Breast epithelium (tissue), 4 donors: ENCODE measurements at places on chromosomes 12 and 14. TPM values are rescaled to one million over a fixed set of nuclear protein-coding genes. Genes with fewer than 3 reads are reported as not detected.

- DNase-seq = no peak
Measured at GRCh38 chr14:39621223-39621622, 189.0 kb upstream of the FBXO33 start.

- no peak for DNase-seq
Measured at GRCh38 chr14:71060825-71061455, 153.7 kb downstream of the PCNX1 start.

DNA sequence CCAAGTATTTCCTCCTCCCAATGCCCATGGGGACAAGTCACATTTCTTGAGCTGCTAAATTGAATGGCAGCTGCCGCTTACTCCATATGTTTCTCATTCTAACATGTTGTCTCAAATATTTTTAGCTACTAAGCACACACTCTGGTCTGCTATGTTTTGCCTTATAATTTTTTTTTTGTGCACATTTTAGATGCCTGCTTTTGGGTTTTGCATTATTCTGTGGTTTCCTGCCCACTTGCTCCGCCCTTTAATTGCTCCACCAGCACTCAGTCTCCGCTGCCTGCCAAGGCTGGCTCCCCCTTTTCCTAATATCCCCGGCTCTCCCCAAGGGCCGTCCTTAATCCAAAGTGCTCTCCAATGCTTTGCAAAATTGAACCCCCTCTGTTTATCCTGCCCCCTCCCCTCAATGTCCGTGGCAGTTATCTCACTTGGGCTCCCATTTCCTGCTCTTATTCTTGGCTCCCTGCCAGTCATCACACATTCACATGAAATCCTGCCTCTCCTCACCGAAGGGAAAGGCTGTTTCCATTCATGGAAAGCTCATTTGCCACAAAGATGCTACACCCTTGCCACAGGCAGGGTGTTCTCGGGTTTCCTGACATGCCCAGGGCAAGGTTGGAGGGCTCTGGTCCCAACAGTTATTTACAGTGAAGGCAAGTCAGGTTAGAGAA is 79.4 kb downstream of the C12orf75 start:
- no peak for DNase-seq

Gene NR1H4
- not detected for total RNA-seq

Gene SYNDIG1L
- total RNA-seq = 1.0 TPM

Gene PTPRR
- total RNA-seq = 0.98 TPM

Gene DUSP16
- 10.9 TPM for total RNA-seq

Gene CCDC175
- not detected for total RNA-seq

- DNase-seq = no peak
Measured at GRCh38 chr14:68977180-68977717, 1.9 kb downstream of the ACTN1 start.

DNA sequence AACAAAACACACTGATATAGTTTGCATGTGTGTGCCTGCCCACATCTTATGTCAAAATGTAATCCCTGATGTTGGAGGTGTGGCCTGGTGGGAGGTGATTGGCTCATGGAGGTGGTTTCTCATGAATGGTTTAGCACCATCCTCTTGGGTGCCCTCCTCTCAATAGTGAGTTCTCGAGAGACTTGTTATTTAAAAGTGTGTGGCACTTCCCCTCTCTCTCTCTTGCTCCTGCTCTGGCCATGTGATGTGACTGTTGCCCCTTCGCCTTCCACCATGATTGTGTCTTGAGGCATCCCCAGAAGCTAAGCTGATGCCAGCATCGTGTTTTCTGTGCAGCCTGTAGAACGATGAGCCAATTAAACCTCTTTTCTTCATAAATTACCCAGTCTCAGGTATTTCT is 454.1 kb upstream of the DCN start:
- no peak for DNase-seq

GRCh38 chr14:78173346-78174035 is 3.3 kb downstream of the NRXN3 start:
- DNase-seq = no peak

Gene TMEM132D
- not detected for total RNA-seq

Gene OLR1
- 17.1 TPM for total RNA-seq

DNA sequence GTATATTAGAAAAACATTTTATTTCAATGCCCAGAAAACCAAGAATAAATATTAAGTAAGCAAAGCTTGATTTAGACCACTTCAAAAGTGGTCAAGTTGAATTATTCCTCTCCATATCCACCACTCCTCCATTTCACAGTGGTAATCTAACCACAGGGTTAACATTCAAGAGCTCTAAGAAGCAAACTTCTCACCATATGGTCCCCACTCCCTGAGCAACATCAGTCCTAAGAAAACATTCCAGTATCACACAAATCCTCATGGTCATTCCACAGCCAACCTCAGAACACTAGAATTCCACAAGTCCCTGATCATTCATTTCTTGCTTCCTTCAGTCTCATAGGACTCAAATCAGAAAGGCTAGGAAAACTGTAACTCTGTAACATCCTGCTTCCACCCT is 47.9 kb downstream of the ST8SIA1 start:
- no peak for DNase-seq

DNA sequence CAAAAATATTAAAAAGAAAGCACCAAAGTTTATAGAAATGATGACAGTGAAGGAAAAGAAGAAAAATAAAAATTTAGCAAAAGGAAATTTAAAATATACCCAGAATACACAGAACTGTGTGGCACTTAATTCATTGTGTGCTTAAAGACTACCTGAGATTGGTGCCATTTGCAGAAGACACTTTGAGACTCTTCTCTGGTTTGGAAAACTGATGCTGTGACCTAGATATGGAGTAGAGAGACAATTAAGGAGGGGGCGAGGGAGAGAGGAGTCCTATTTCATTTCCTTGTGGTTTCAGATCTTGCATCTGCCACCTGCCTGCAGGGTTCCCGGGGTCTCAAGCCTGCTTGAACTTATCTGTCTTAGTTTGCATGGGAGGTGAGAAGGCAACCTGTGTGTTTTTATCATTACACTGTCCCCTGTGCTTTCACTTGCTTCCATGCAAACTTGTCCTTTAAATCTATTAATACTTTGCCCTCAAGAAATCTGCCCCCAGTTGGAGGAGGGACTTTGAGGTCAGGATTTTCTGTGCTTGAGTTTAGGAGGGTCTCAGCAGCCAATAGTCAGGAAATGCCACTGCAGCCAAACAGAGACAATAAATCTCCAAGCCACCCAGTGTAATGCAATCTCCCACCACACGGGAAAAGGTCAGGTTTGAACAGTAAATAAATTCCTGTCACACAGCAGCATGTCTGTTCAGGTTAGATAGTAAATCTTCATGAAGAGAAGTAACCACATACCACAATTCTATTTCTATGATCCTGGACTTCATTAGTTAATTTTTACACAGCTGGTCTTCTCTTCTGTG is 119.4 kb downstream of the CAND1 start:
- DNase-seq = no peak

GRCh38 chr12:31928246-31929026 is 30.8 kb upstream of the RESF1 start:
- no peak for DNase-seq

Gene TAS2R42
- total RNA-seq = not detected

DNA sequence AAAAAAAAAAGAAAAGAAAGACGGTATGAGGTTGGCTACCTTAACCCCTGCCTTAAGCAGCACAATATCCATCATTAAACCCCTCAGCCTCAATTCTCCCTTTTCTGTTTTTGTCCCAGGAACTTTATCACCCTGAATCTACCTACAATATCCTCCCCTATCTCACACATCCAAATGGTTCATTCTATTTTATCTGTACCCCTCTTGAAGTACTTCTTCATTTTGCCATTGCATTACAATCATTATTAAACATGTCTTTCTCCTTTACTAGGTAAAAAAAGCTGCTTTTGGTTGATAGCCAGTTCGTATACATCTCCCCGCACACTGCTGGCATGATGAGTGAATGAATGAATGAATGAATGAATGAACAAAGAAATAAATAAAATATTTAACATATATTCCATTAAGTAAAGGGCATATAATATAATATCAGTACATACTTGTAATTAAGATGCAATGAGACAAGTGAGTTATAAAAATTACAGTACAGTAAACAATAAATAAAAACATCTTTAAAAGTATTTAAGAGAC is 364 bp upstream of the GPR65 start:
- no peak for DNase-seq

Gene NEUROD4
- not detected for total RNA-seq

GRCh38 chr12:43692064-43692463 is 66.5 kb downstream of the PUS7L start:
- no peak for DNase-seq

GRCh38 chr12:1926251-1926657 is 7.8 kb upstream of the CACNA2D4 start:
- no peak for DNase-seq

Gene GPR68
- total RNA-seq = 0.66 TPM

DNA sequence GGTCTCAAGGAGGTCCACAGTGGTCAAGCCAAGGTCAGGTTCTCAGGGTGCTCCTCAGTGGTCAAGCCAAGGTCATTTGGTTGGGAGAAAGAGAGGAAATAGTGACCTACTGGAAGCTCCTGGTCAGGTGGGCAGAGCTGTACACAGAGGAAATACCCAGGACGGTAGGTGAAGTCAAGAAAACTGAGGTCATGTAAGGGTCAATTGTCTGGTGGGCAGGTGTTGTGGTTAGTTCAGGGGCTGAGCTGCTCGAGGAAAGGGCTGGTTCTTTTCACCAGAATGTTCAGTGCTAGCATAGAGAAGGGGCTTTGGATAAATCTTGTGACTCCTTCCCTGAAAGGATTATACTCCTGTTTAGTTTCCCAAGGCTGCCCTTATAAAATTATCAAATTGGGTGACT is 540.5 kb downstream of the VRK1 start:
- DNase-seq = no peak

Gene P2RX7
- total RNA-seq = 3.8 TPM

DNA sequence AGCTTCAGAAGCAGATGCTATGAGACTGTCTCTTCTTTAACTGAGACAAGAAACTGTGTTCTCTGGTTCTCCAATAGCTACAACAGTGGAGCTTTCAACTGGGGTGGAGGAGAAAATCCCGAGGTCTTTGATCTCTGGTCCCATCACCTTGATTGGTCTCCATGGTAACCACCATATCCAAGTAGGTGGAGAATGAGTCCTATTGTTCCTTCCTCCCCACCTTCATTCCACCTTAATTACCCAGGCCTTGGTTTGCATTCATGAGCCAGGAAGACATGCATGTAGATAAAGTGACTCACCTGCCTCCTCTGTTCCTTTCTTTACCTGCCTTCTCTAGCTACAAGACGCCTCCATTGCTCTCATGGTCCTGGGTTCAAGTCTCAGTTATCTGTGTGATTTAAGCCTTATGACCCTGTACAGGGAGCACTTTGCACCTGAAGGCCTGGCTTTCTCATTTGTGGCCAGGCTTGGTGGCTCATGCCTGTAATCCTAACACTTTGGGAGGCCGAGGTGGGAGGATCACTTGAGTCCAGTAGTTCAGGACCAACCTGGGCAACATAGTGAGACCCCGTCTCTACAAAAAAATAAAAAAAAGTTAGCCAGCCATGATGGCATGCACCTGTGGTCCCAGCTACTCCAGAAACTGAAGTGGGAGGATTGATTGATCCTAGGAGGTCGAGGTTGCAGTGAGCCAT is 157.7 kb upstream of the TBX3 start:
- DNase-seq = no peak

DNA sequence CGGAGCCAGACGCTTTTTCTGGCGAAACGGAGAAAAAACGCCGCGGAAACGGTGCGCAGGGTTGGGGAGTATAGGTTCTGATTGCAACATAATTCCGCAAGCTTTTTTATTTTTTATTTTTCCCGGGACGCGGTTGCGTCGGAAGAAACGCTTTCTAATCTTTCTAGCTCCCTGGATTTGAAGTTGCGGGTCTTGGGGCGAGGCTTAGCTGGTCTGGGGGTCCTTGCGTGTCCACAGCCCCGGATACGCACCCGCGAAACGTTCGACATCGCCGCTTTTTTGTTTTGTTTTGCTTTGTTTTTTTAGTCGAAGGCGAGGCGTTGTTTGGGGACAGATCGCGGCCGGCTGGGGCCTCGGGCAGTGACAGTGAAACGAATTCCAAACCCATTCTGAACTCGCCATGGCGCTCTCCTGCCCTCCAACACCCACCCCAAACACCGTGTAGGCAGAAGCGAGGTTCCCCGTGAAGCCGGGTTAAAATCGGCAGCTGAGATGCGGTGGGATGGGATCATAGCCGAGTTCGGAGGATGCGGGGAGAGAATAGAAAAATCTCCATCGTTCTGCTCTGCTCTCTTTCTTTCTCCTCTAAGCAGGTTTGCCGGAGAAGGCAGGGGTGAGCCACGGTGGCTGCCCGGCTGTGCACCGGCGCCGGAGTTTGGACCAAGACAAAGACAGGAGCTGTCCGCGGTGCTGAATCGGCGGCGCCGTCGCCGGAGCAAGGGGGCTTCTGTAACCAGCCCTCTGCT is 8.1 kb upstream of the LHX5 start:
- DNase-seq = no peak

Gene HOXC4
- total RNA-seq = 1.8 TPM

- no peak for DNase-seq
Measured at GRCh38 chr12:56188131-56188777, 1.0 kb downstream of the SMARCC2 start.

Gene APOF
- total RNA-seq = not detected

GRCh38 chr12:68585966-68586365 is 24.7 kb upstream of the RAP1B start:
- DNase-seq = no peak

Gene NXPH4
- total RNA-seq = 0.33 TPM

Gene MED6
- total RNA-seq = 56.9 TPM

GRCh38 chr12:41512497-41512896 is 324.4 kb downstream of the PDZRN4 start:
- no peak for DNase-seq

DNA sequence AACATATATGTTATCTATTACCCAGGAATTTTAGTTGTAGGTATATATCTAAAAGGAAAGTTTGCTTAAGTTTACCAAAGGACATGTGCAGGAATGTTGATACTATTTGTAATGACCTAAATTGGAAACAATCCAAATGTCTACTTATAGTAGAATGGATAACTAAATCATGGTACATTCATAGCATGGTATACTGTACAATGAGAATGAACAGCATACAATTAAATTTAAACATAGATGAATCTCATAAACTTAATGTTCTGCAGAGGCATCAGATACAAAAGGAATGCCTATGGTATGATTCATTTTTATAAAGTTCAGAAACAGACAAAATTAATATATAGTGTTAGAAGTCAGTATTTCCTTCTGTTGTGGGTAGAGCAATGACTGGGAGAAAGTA is 135.4 kb downstream of the GPHN start:
- DNase-seq = no peak

Gene TRIM9
- 4.6 TPM for total RNA-seq

DNA sequence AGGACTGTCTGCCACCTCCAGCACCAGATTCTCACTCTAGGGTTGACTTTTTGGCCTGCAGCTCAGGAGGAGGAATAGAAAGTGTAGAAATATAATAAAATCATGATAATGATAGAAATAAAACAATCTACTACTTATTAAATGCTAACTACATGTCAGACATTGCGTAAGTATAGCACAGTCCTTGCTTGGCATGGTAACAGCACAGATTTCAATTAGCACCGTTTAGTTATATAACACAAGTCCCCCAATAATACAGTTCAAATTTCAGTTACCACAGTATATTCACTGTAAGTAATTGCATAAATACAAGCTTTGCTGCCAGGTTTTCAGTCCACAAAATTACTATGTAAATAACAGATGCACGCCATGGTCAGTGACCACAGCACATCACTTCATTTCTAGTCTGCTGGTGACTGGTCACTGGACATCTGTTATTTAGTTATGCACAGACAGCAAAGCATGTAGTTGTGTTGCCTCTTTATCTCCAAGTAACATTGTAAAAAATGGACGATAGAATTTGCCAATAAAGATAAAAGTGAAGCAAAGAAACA is 6.5 kb upstream of the GLT8D2 start:
- DNase-seq = no peak
